Activated naive CD4-positive, alpha-beta T cell treated with anti-CD3 and anti-CD28 coated beads, Interleukin-2, amount 50 U/mL, for 72 hours (primary cell): ENCODE measurements at places on chromosomes 1 and 21.
A peak's percentile ranks its signal among the peaks of the same experiment; 100 is the strongest.

GRCh38 chr1:5317391-5317790 is 663.0 kb downstream of the AJAP1 start:
- DNase-seq, result no peak

DNA sequence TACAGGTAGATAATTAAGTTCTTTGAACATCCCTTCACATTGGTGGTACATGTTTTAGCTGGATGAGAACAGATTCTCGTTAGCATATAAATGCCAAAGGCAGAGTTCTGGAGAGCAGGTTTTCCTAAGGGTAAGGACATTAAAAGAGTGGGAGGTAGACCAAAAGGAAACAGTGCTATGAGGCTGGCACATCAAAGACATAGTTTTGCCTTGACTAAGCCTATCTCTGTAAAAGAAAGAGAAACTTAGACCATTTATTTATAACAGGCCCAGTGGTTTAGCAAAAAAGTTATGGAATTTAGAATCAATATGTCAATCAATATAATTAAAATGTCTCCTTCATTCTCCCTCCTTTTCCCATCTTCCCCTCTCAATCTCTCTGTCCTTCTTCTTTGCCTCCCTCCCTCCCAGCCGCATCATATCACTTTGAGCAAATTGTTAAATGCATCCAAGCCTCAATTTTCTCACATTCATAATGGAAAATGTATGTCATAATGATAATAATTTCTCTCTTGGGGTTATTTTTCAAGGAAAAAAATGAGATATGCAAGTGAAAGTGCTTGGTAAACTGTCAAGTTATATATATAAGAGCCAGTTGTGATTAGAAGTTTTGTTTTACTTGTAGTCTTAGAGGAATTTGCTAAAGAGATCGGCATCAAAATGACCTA is 209.9 kb upstream of the SGIP1 start:
- DNase-seq, result no peak

GRCh38 chr1:65694933-65695332 is 97.8 kb upstream of the PDE4B start:
- DNase-seq, result no peak

DNA sequence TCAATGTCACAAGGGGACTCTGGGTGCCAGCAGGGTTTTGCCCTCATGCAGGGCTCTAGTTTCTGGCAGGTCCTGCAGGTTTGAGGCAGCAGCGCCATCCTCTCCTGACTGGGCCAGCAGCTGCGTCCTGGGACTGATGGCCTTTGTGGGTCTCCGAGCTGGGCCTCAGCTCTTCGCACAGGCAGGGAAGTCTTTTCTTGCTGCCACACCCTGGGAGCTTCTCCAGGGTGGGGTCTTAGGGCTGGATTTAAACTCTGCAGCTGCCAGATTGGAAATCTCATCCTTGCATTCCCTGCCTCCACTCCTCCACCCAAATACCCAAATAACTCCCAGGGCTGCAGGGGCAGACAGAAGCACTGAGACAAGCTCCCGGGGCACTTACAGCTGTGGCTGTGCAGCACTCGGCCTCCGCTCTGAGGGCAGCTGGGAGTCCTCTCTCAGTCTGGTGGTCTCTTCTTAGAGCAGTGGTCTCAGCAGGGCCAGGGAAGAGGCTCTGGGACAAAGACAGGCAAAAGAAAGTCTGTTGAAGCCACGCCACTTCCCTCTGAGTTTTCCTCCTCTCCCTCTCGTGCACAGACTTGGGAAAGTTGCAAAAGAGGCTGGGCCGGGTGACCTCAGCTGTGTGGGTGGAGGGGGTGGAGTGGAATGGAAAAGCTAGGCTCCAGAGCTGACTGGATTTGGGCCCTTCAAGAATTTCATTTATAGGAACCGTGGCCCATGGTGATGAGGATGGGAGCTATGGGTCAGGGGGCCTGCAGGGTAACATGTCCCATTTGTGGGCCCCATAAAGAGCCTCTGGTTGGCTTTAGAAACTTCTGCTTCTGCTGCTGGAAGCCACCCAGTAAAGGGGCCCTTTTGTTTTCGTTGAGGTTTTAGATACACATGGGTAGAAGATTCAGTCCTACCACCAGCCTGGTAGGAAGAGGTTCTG is at the start of gene RAB7B:
Gene RAB7B, minus strand, starts transcription at position 525 of the 931 bp plus-strand sequence. CDS start 9,260 bp downstream, outside the sequence.
- DNase-seq, result no peak

- peak; percentile 55 for DNase-seq
Measured at GRCh38 chr1:203673550-203674411, 47.1 kb downstream of the ATP2B4 start.

DNA sequence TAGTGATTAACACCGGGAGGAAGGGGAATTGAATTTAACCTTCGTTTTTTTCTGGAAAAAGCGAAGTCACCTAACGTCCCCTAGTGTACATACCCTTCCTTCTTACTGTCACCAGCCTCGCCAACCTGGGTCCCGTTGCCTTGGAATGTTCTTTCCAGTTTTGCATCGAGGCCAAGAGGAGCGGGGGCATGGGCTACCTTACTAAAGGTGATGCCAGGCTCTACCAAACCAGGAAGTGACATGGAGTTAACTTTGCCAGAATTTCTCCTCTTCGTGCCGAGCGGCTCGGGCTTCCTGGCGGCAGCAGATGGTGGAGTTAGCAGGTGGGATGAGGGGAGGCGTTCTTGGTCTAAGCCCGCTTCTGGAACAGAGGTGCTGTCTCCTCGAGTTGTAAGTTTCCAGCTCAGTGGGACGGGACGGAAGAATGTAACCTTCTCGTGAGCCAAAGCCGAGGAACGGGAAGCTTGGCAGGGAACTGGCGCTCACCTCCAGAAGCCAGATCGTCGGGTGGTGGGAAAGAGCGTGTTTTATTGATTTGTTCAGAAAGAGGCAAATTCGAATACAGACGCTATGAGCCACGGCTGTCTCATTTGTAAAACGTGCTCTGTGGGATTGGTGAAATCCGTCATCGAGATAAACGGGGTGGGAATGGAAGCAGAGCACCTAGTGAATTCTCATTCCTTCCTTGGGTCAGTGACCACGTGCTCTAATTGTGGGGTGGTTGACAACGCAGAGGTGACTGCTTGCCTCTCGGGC is 486 bp downstream of the NIPAL3 start:
- DNase-seq, result peak; percentile 58

DNA sequence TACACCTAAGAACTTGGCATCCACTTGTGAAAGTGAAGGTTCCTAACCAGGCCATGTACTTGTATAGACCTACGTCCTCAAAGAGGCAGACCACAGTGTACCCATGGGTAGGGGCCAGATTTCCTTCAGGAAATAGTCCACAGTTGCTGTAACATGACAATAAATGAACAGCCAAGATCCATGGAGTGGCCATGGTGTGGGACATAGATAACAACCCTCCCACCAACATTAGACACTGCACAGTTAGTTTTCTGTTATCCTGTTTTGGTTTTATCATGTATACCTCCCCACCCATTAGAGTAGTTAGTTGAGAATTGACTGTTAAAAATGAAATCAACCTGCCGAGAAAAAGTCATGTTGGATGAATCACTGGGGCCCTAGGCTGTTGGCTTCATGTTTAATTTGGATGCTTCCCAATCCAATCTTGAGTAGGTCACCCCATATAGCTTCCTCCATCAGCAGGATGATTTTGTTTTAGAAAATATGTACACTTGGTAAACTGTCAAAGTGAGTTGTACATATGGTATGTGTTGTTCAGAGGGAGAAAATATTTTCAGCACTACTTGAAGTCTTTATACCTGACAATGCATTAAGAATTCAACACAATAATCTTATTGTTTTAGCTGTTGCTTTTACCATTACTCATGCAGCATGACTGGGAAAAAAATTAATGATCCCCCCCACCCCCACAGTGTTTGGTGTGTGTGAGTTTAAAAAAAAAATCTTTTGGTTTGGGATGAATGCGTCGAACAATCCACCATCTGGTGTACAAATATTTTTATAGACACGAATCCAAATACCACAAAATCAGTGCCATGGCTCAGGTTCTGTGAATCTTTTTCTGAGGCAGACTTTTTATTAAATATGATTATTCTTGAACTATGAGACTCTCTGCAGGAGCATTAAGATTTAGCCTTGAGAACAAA is 88.3 kb upstream of the ARHGAP29 start:
- DNase-seq, result no peak

- DNase-seq, result no peak
Measured at GRCh38 chr1:15816674-15817073, 9.2 kb upstream of the UQCRHL start.

DNA sequence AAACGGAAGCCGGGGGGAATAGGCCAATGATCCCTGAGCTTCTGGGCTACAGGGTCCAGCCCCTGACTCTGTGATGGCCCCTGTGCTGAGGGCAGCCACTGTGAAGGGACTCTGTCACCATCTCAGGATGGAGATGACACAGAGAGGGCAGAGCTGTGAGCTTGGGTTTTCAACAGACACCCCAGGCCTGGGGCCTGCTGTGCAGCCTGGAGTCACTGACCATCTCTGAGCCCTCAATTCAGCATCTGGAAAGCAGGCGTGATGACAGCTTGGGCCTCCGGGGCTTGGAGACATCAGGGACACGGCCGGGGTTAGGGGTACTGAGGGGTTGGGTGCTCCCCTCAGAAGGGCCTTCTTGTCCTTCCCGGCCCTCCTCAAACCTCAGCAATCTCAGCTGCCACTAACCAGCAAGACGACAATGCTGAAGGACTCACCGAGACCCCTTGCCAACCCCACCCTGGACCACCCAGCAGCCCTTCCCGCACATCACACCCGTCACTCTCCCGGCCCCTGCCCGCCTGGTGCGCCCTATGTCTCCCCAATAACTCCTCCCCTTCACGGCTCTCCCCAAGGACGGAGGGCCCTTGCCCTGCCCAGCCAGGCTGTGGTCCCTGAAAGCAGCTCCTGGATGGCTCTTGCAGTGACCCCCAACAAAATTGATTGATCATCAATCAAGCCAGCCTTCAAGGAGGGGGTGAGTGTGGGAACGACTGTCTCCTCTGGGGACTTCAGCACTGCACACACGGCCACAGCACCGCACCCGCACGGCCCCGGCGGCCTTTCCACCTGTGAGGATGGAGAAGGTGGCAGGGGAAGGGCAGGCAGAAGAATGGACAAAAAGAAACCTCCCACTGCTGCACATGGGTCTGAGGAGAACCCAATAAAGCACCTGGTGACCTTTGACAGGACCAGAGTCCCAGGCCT is 4.3 kb downstream of the MEGF6 start:
- no peak for DNase-seq

- peak; percentile 62 for DNase-seq
Measured at GRCh38 chr1:204453141-204453772, 41.3 kb downstream of the PIK3C2B start.
